ENCODE measurements at places on chromosomes 11 and 22.

GRCh38 chr11:57800444-57801182 lies 39.0 kb downstream of the CTNND1 start:
- no peak for DNase-seq

GRCh38 chr22:37193629-37194191 lies 5.7 kb upstream of the C1QTNF6 start:
- no peak for DNase-seq

GRCh38 chr11:69545976-69546617 lies 64.6 kb downstream of the LINC01488 start:
- DNase-seq: no peak

DNA sequence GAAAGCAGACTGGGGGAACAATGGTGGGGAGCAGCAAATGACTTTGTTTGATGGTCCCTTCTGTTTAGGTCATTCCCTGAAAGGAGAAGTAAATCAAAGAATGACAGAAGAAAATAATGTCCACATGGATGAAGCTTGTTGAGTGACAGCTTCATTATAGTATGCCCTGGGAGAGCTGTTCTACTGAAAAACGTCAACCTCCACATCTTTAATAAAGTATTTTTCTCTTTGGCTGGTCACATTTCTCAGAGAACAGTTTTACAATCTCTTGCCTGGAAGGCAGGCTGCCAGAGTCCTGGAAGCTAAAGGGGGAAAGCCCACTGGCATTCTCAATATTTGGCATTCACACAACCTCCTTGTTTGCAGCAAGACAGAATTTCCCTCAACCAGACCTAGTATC lies 287.9 kb downstream of the SWAP70 start:
- no peak for DNase-seq

DNA sequence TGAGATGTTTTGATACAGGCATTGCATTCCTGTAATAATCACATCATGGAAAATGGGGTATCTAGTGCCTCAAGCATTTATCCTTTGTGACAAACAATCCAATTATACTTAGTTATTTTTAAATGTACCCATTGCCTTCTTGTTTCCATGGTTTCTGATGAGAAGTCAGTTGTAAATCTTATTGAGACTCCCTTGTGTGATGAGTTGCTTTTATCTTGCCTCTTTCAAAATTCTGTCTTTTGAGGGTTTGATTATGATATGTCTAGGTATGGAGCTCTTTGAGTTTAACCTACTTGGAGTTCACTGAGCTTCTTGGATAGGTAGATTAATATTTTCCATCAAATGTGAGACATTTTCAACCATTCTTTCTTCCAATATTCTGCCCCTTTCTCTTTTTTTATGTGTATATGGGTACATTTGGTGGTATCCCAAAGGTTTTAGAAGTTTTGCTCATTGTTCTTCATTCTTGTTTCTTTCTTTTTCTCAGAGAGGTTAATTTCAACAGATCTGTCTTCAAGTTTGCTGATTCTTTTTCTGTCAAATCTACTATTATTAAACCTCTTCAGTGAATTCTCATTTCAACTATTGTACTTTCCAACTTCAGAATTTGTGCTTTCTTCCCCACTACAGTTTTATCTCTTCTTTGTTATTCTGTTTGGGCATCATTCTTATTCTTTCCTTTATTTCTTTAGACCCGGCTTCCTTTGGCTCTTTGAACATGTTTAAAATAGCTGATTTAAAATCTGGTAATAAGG lies 13.7 kb downstream of the NAGA start:
- DNase-seq: no peak
